Activated CD4-positive, alpha-beta T cell treated with anti-CD3 and anti-CD28 coated beads, Interleukin-10, Interleukin-2, amounts not matched to agents 100 ng/mL and 50 ng/mL, durations not matched to agents 16 hours and 8 hours (primary cell): ENCODE measurements at places on chromosomes 12 and 14.
A peak's percentile ranks its signal among the peaks of the same experiment; 100 is the strongest.

GRCh38 chr14:63670692-63671091 lies 29.0 kb upstream of the WDR89 start:
- no peak for DNase-seq

DNA sequence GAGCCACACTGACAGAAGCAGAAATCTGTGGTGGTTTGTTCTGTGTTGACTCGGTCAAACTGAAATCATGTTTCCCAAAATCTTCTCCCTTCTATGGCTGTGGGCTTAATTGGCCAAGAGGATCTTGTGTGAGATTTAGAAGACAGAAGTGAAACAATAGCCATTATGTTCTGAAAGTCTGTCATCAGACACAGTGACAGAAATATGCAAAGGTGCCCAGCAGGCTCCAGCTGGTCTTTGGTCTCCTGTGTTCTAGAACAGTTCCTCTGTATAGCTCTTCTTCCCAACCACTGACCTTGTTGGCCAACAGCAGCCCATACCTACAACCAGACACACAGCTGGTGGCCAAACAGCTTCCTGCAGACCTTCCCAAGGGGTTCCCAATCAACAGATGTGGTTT lies 25.0 kb upstream of the COCH start:
- DNase-seq = no peak

DNA sequence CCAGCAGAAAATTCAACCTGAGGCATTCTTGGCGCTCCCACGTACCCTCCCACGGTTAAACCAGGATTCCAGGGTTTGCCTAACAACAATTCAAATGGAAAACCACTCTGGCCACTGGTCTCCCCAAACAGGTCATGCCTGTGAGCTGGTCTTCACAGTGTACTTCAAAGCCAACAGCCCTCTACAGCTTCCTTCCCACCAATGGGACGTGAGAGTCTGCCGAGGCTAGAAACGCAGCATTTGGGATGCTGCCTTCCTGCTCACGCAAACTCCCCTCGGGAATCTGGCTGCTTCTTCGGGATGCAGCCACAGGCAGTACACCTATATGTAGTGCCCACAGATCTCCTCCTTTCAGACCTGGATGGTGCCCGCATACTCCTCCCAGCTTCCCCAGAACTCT lies 149.1 kb downstream of the KLHL28 start:
- no peak for DNase-seq

GRCh38 chr14:89228921-89229639 lies 188.0 kb downstream of the FOXN3 start:
- no peak for DNase-seq

DNA sequence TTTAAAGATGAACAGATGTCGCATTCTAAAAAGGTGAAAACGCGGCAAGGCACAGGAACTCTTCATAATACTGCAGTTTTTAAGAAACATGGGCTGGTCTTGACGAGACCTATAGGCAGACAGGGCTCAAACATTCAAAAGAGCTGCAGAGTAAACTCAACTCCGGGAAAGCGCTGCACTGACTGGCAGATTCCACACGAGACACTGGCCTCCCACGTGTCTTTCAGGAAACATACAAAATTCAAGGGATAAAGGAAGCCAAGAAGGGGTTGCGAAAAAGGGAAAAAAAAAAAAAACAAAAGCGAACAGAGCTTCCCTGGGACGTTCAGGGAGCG lies 614 bp upstream of the ARF6 start:
- DNase-seq = peak; percentile 73

- DNase-seq = no peak
These were observed 9.2 kb upstream of the CYP46A1 start for GRCh38 chr14:99674776-99675381.

GRCh38 chr12:93484315-93484981 lies 17.1 kb downstream of the MRPL42 start:
- no peak for DNase-seq

GRCh38 chr12:93115646-93116045 lies 186.6 kb upstream of the EEA1 start:
- DNase-seq = no peak

- DNase-seq = no peak
These were observed 3.2 kb upstream of the CLEC4C start for GRCh38 chr12:7750350-7750749.

DNA sequence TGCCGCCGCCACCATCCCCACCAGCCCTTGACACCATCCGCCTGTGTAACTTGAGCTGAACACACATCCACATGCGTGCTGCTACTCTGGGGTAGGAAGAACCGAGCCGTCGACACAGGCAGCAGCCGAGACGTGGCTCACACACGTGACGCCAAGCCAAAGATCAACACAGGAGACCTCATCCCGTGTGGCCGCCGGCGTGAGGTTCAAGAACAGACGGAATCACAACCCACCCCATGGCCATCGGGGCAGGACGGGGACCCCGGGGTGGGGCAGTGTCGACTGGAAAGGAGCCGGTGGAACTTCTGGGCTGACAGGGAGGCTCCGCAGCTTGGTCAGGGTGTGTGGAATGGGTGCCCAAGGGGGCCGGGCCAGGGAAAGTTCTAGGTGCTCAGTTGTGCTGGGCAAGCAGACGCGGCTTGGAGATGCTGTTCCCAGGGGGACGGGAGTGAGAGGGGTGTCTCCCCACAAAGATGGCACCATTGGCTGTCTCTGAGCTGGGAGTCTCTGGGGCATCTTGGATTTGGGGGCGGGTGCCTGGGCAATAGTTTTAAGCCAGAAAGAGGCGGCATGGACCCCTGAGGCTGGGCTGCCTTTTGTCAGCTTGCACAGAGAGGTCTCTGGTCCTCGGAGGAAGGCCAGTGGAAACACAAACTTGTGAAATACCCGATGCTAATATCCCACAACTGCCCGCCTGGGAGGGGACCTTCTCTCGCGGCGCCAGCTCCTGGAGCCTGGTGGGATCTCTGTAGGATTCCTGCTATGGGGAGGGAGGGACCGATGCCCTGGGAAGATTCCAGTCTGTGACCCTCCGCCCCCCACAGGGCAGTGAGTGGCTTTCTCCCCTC lies 41.8 kb downstream of the GALNT9 start:
- no peak for DNase-seq

- DNase-seq = no peak
These were observed 32.6 kb downstream of the CPSF2 start for GRCh38 chr14:92154283-92154942.

- no peak for DNase-seq
These were observed 53.9 kb downstream of the WNK1 start for GRCh38 chr12:806200-806791.

- peak; percentile 85 for DNase-seq
These were observed at the start of gene VPS37B for GRCh38 chr12:122895704-122896636. TSS of gene VPS37B (minus strand) at chr12:122896124. CDS start at chr12:122896062, 62 bp downstream.

- DNase-seq = peak; percentile 3
These were observed 6.0 kb downstream of the HEATR5A start for GRCh38 chr14:31414190-31414833.

DNA sequence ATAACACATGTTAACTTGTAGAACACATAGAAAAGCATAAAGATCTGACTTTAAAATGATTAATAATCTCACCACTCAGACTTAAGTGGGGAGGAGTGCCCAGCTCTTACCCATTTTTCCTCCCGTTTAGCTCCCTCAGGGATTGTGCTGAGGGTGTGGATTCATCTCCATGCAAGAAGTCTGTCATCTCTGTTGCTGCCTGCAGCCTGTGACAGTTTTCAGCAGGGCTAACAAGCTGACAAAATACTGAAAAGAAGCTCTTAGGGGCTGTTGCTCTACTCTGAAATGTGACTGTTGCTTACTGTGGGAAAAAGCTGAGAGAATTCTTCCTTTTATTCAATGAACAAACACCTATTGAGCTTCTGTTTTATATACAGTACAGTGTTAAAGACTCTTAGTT lies 216.2 kb downstream of the CPNE8 start:
- DNase-seq = no peak

DNA sequence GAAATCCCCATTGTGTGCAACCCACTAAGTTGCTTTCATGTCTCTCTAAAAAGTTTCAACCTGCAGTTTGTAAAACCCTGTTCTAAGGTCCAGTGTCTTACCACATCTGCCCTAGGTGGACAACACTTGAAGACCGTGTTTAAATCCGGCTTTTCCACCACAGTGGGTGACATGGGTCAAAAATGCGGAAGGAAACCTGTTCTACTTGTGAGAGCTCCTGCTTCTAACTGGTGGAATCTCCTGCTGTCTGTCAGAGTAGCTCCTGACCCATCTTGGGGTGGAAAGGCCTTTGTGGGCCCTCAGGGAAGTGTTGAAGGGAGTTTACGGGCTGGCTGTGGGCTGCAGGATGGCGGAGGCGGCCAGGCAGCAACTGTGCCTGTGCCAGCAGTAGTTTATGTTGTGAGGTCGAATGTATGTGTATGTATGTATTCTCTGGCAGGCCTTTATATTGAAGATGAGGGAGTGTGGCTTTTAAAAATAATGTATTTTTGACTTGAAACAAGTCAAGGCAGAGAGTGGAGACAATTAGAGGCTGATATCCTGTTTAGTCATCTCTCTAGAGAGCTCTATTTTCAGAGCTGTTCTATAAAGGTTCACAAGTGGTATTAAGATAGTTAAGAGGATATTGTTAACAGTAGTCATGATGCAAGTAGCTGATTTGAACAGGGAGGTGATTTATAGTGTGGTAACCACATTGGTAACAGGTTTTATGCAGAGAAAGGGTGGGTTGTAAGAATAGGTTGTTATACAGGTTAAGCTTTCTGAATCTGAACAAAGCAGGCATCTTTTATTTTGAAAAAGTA lies 67.0 kb downstream of the PRKCH start:
- peak; percentile 84 for DNase-seq

DNA sequence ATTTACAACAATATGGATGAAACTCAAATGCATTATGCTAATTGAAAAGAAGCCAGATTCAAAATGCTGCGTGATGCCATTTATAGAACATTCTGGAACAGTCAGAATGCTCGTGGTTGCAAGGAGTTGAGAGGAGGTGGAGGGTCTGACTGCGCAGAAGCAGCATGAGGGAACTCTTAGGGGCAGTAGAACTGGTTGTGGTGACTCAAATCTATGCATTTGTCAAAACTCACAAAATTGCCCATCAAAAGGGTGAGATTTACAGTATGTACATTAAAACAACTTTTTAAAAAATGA lies 113.7 kb upstream of the PDZRN4 start:
- no peak for DNase-seq

- DNase-seq = peak; percentile 64
These were observed 35.8 kb upstream of the FBXO33 start for GRCh38 chr14:39467889-39468524.
